ENCODE measurements at places on chromosomes 4 and X.

- DNase-seq: peak; percentile 62
Observed at GRCh38 chrX:47200385-47201150, 6.9 kb downstream of the UBA1 start.

DNA sequence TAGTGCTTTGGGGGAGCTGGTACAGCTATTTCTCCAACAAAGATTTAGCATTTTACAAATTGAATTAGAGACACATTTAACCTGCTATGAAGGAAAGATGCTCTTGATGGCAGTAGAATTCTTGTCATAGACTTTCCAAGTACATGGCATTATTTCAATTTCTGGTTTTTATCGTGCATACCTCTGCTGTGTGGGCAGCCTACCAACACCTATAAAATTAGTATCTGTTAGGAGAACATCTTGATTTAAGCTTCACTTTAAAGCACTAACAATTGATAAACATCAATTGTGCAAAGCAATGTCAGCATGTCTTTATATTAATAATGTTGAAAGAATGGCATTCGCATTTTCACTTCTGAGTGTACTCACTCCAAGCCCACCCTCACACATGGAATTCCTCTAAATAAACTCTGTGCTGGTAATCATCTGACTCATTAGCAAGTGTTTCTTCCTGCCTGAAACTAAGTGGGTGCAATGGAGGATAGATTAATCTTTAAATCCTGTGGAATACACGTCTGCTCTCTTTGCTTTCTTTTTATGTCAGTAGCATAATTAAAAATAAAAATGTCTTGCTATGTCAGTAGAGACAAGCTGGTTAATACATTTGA lies 279.8 kb upstream of the MAGEB18 start:
- DNase-seq: peak; percentile 56

DNA sequence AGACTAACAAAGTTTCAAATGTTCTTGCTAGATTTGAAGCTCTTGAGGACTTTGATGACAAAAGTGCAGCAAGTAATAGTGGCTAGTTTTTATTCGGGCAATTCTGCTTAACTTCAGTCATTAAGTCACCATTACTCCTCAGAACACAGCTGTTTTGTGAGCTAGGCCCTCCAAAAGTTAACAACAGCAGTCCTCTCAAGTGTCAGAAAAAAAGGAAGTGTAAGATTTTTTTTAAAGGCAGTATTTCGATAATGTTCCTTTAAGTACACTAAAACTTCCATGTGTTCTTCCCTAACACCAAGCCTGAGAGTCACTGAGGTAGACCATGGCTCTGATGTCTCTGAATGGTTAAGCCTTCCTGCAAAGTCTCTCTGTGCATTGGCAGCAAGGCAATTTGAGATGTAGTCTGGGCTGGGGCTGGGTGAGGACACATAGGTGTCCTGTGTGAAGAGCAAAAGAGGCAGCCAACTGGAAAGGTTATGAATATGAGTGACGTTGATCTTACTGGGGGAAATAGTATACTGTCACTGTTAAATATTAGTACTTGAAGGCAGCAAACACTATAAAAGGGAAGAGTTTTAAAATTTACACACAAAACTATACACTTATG lies 174.0 kb upstream of the MAP3K15 start:
- DNase-seq: no peak

- no peak for DNase-seq
Observed at GRCh38 chrX:6666624-6667023, 131.7 kb upstream of the VCX3A start.

DNA sequence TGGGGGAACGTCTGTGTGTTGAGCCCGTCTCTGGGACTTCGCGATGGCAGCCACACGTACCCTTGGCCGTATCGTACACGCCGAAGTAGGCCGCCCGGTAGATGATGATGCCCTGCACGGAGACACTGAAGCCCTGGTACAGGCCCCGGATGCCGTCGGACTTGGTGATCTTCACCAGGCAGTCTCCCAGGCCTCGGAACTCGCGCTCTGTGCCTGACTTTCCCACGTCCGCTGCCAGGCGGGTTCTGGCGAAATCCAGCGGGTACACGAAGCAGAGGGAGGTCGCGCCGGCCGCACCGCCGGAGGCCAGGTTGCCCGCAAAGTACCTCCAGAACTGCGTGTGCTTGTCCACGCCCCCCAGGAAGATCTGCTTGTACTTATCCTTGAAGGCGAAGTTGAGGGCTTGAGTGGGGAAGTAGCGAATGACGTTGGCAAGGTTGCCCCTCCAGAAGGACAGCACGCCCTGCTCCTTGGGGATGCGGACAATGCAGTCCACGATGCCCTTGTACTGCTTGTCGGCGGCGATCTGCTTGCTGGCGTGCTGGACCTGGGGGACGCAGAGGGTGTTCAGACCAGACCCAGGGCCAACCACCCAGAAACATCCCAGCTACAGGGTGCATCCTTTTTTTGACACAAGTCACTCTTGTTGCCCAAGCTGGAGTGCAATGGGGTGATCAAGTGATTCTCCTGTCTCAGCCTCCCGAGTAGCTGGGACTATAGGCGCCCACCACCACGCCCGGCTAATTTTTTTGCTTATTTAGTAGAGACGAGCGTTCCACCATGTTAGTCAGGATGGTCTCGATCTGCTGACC lies 2.5 kb downstream of the SLC25A6 start:
- DNase-seq: no peak

- no peak for DNase-seq
Observed at GRCh38 chr4:116925900-116926457, 159.4 kb downstream of the TRAM1L1 start.

GRCh38 chr4:113979148-113979904 lies at the start of gene ARSJ:
TSS of gene ARSJ (minus strand) at chr4:113979647. CDS start at chr4:113978834, 813 bp downstream.
- DNase-seq: no peak

- DNase-seq: no peak
Observed at GRCh38 chr4:37594099-37594498, 92.1 kb downstream of the RELL1 start.

DNA sequence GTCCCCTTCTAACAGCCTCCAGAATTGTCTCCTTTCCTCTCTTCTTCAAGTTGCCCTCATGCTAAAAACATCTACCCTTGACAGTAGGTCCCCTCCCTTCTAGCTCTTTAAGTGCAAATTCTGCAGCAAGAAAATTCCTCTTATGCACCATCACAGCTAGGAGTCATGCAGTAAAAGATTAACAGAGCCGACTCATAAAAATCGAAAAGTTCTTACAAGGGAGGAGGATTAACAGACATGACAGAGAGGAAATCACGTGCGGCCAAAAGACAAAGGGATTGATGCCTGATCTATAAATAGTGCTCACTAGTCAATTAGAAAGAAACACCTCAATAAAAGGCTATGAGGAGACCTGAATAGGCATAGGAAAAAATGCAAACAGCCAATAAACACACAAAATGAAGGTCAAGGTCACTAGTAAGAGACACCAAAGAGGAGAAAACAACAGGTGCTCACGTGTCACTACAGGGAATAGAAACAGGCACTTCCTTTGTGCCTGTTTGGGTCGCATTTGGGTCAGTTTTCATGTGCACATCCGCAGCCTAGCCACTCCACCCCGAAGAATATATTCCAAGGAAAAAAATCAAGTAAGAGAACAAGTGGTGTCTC lies 3.4 kb downstream of the RNF212 start:
- DNase-seq: no peak

Measured in LNCaP clone FGC (cell line).